ENCODE measurements at places on chromosomes 6 and 20.

DNA sequence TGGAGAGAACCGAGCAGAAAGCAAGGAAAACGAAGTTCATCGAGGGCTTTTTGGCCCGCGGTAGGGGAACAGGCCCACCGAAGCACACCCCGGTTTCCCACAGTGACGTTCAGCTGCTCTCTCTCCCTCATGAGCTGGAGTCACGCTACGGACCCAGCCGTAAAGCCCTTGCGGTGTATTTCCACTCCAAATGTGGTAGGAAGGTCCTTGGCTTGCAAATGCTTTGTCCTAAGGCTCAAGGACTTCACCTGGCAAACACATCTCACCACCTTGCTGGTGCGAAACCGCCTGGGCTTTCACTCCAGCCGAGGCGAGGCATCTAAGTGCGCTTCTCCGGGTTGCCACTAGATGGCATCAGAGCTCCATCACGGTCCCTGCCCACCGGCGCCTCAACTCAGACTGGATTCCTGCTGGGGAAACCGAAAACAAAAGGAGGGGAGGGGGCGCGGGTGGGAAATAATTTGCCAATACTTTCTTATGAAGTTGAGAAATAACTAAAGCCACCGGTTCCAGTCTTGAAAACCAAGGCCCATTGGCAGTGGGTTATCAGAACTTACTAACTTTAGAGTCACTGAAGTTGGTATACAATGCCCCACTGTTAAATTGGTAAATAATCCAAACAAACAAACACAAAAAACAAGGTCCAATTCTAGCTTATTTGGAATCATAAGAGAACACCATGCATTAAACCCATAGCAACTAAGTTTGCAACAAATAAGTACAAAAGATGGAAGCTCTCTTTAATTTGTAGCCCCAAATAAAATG is 13.4 kb upstream of the FOXC1 start:
- DNase-seq: peak; percentile 72

GRCh38 chr6:14728396-14729024 is 517.4 kb upstream of the JARID2 start:
- DNase-seq: no peak

GRCh38 chr20:36607586-36608387 is 2.2 kb downstream of the RAB5IF start:
- no peak for DNase-seq

DNA sequence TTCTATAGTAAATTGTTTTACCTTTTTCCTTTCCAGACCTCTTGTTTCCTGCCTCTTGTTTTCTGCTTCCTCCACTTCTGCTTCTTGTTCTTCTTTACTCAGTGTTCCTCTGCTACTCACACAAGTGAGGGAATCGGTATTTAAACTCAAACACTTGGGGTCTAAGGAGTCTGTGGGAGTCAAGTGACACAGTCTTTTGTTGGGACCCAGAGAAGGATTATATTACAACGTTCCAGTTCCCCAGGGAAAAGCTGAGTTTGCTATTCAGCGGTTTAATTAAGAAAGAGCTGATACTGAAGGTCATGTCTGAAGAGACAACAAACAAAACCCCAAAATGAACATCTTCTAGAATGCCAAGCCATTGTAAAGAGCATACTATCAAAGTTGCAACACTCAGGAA is 107.8 kb upstream of the CITED2 start:
- no peak for DNase-seq

DNA sequence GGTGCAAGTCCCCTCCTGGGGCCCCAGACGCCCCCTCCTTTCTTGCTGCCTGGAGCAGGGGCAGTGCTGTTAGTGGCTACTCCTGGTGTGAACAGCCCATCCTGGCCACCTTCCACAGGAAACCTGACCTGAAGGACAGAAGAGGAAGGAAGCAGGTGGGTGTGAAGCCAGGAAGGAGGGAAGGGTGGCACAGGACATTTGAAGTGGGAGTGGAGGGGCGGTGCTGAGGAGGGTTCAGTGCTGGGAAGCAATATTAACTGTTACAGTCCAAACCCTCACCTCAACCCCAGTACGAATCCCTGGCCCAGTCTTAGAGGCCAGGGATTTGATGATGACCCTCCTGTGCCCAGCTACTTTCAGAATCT is 766 bp downstream of the PRICKLE4 start:
- no peak for DNase-seq

DNA sequence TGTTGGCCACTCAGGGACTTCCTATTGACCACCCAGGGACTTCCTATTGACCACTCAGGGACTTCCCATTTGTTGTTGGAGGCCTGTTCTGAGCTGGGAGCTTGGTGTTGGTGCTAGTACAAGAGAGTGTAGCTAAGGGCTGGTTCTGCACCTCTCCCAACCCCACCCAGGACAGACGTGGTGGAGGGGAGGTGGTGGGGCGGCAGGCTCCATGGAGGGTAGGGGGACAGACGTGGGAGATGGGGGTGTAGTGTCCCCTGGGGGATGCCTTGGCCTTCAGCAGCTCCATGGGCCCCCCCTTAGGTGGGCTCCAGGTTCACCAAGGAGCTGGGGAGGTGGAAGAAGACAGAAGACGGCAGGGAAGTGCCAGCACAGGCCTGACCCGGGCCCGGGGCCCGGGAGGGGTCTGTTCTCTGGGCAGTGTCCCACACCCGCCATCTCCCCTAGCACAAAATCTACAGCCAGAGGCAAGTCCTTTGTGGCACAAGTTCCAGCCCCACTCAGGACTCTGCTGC is 33.9 kb downstream of the CHRNA4 start:
- DNase-seq: no peak

- DNase-seq: no peak
Observed at GRCh38 chr6:39416728-39417127, 94.2 kb upstream of the KCNK16 start.

- no peak for DNase-seq
Observed at GRCh38 chr6:32189742-32190053, 304 bp downstream of the PBX2 start.

DNA sequence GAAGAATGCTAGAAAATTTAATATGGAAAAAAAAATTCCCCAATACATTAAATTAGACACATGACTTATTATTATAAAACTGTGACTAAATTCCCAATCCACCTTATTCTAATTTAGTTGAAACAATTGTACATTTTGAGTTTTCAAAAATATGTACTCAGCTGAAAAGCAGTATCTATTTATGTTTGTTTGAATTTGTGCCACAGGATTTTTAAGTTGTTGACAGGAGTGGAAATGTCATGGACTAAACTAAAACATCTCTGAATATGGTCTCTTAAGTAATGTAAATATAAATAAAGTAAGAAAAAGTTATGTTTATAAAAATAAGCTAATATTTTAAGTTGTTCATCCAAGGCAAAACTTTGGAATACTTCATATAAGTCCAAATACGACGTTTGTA is 86.9 kb downstream of the COL21A1 start:
- no peak for DNase-seq

DNA sequence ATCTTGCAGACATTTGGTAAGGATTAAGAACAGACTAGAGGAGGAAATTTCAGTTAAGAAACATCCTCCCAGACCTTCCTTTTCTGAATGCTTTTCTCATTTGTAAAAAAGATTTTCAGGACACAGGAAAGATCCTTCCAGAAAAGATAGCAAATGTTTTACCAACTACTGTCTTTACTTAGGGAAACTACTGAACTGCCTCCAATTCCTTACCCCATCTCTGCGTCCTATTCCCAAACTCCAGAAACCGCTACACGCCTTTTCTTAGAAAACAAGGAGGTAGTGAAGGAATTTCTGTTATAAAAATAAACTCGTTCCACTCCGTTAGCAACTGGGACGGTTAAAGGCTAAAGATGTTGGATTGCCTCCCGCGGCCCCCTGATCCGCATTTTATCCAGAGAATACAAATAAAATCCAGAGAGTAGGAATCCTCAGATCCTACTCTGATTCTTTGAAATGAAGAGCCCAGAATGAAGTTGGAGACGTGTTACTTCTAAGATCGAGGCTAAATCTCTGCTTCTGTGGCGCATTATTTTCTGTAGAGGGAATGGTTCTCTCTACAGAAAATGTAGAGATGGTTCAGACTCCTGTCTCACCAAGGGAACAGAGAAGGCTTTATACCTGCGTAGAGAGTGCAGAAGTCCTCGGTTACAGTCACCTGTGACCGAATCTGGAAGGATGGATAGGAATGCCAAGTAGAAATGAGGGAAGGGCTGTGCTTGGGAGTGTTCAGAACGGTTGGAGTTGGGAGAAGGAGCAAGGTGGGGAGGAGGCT is 133.0 kb downstream of the GPX5 start:
- DNase-seq: no peak

DNA sequence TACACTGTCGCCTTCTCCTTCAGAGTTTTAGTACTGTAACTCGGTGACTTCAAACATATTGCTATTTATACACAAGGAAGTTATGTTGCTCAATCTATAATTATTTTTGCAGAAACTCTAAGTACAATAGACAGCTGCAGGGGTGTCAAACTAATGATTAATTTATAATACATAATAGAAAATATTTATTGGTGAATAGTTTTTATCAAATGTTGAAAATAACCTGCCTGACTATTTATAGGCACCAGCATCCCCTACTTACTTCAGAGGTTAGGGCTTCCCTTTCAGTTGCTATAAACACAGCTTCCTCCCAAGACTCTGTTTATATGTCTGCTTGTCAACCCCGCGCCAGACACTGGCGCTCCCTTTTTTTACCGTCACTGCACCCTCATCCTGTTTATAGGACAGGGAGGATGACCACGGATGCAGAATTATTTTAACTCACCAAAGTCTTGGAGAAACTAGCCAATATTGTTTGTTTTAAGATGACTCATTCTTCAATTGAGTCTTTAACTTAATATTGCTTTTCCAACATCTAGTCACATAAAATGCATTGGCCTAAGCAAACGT is 225.0 kb downstream of the ALDH8A1 start:
- no peak for DNase-seq

- no peak for DNase-seq
Observed at GRCh38 chr20:38545771-38546170, 35.2 kb upstream of the ADIG start.

DNA sequence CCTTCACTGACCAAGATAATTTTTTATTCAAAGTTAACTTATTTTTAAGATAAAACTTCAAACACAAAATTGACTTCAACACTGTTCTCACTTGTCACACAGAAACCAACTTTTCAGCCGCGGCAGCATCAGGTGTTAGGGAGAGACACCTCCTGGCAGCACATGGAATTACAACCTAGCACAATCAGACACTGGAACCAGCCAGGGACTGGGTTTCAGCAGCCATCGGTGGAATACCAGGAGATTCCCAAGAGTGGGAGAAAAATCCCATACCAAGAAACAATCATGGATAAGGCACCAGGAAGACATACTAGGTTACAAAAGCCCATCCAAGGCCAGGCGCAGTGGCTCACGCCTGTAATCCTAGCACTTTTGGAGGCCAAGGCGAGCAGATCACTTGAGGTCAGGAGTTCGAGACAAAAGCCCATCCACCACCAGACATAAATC is 70.0 kb downstream of the SNX5 start:
- peak; percentile 56 for DNase-seq

DNA sequence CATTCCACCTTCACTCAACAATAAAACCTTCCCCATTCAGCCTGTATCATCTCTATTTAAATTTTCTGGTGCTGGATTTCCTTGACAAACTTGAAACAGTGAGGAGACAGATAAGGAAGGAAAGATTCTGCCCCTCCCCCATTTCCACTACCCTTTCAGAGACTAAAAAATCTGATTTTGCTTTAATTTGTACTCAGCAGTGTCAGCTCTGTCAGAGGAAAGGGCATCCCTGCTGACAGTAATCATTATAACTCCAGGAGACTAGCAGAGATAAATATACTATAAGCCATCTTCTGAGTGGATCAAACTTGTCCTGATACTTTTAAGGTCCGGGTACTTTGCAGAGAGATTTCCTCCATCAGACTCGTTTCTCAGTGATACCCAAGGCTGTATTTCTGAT is 155.6 kb downstream of the SAMD5 start:
- DNase-seq: no peak

All from activated T-cell treated with anti-CD3 and anti-CD28 coated beads, Interleukin-2, amount 50 U/mL, for 1 hour (primary cell).